ENCODE measurements at places on chromosomes 11 and 22.

- no peak for DNase-seq
- H3K4me3 ChIP-seq: no peak overlapping the region
- no peak overlapping the region for H3K27ac ChIP-seq
- no peaks in the 10 kb centered on the region for H3K27me3 ChIP-seq
Measured at GRCh38 chr11:110519796-110520195, 90.0 kb downstream of the FDX1 start.

GRCh38 chr11:30730011-30730410 is 143.9 kb upstream of the MPPED2 start:
- H3K36me3 ChIP-seq: no peaks in the 10 kb centered on the region
- H3K4me1 ChIP-seq: no peaks in the 10 kb centered on the region
- H3K27me3 ChIP-seq: peaks cover 8% of the 10 kb centered on the region
- H3K4me3 ChIP-seq: no peak overlapping the region
- no peak overlapping the region for H3K27ac ChIP-seq

- no peaks in the 10 kb centered on the region for H3K4me1 ChIP-seq
- DNase-seq: no peak
- no peak overlapping the region for H3K4me3 ChIP-seq
- no peaks in the 10 kb centered on the region for H3K36me3 ChIP-seq
Measured at GRCh38 chr11:2741377-2742131, 41.8 kb upstream of the KCNQ1OT1 start.

- DNase-seq: peak; percentile 79
- H3K4me3 ChIP-seq: peak overlapping the region; percentile 98
- H3K4me1 ChIP-seq: peaks cover 17% of the 10 kb centered on the region
- peak overlapping the region; percentile 99 for H3K27ac ChIP-seq
- H3K27me3 ChIP-seq: peaks cover 11% of the 10 kb centered on the region
- peaks cover 15% of the 10 kb centered on the region for H3K36me3 ChIP-seq
Measured at GRCh38 chr22:19143967-19144400, 467 bp downstream of the ESS2 start.

DNA sequence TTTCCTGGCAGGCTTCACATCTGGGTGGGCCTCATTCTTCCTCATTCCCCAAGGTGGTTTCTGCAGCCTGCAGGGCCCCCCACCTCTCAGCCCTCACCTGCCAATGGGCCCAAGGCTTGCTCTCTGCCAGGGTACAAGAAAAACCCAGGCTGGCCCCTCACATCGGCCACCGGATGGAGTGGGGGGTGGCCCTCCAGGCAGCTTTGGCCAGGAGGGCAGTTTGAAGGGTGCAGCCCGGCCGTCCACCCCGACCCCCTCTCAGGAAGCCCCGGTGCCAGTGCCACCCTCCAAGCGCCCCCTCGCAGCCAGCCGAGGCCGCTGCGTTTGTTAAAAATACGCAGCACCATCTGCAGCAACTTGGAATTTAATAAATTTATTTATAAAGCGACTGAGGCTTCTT is 196.7 kb downstream of the CTTN start:
- DNase-seq: no peak
- H3K36me3 ChIP-seq: no peaks in the 10 kb centered on the region
- H3K4me3 ChIP-seq: no peak overlapping the region
- H3K4me1 ChIP-seq: peaks cover 3% of the 10 kb centered on the region
- H3K27me3 ChIP-seq: peaks cover 7% of the 10 kb centered on the region

GRCh38 chr11:46463701-46464421 is 72.3 kb upstream of the CHRM4 start:
- H3K4me3 ChIP-seq: no peak overlapping the region
- DNase-seq: no peak
- H3K27me3 ChIP-seq: no peaks in the 10 kb centered on the region
- peaks cover 4% of the 10 kb centered on the region for H3K36me3 ChIP-seq
- H3K4me1 ChIP-seq: peaks cover 21% of the 10 kb centered on the region
- no peak overlapping the region for H3K27ac ChIP-seq

- H3K4me3 ChIP-seq: no peak overlapping the region
- no peaks in the 10 kb centered on the region for H3K4me1 ChIP-seq
- no peak for DNase-seq
- peaks cover 15% of the 10 kb centered on the region for H3K27me3 ChIP-seq
- H3K36me3 ChIP-seq: no peaks in the 10 kb centered on the region
- no peak overlapping the region for H3K27ac ChIP-seq
Measured at GRCh38 chr11:111463276-111463675, 48.9 kb downstream of the BTG4 start.

DNA sequence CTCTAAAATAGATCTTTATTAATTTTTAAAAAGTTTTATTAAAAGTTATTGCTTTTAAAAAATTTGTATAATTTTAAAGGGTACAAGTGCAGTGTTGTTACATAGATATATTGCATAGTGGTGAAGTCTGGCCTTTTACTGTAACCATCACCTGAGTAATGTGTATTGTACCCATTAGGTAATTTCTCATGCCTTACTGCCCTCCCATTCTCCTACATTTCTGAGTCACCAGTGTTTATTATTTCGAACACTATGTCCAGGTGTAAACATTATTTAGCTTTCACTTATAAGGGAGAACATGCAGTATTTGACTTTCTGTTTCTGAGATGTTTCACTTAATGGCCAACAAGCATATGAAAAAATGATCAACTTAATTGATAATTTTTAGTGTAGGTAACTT is 2.3 kb downstream of the OR51G1 start:
- no peak overlapping the region for H3K27ac ChIP-seq
- no peak overlapping the region for H3K4me3 ChIP-seq
- peaks cover 15% of the 10 kb centered on the region for H3K27me3 ChIP-seq
- no peak for DNase-seq
- no peaks in the 10 kb centered on the region for H3K4me1 ChIP-seq
- no peaks in the 10 kb centered on the region for H3K36me3 ChIP-seq

DNA sequence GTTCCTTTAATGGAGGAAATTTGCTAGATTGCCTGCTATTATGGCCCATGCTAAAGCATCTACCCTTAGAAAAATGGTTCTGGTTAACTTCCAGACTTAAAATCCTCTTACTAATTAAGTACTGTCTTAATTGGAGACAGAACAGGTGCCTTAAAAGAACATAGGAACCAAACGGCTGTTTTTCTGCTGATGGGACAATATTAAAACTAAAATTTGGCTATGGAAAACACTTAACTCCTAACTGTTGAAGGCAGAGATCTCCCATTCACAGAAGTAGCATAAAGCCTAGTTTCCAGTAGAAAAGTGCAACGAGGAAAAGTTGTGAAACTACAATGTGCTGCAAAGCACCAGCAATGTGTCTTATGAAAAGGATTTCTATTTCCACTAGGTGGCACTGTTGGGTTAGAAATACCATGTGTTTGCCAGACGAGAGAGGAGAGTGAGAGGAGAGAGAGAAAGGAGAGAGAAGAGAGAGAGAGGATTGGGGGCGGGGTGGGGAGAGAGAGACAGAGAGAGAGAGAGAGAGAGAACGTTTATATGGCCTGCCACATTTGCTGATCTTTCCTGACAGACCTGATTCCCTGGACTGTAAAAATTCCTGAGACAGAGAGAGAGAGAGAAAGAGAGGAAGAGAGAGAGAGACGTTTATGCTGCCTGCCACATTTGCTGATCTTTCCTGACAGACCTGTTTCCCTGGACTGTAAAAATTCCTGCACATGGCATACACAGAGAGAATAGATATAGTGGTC is 51.5 kb downstream of the FAM181B start:
- H3K36me3 ChIP-seq: no peaks in the 10 kb centered on the region
- DNase-seq: no peak
- peaks cover 6% of the 10 kb centered on the region for H3K4me1 ChIP-seq
- H3K27me3 ChIP-seq: peaks cover 20% of the 10 kb centered on the region

DNA sequence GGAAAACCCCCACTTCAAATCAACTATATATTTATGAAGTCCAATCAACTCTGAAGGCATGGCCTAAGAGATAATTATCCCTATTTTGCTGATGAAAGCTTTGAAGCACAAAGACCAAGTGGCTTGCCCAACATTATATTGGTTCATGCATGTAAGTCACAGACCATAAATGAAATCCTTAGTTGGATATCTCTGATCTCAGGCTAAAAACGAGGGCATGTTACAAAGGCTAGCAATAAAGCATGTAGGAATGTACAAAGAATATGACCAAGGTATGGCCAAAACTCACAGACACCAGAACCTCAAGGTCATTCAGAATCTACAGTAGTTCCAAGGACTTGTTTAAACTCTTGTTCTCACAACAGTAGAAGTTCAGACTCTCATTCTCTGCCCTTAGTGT is 100.2 kb upstream of the SESN3 start:
- H3K27me3 ChIP-seq: peaks cover 4% of the 10 kb centered on the region
- H3K4me3 ChIP-seq: no peak overlapping the region
- no peak for DNase-seq

DNA sequence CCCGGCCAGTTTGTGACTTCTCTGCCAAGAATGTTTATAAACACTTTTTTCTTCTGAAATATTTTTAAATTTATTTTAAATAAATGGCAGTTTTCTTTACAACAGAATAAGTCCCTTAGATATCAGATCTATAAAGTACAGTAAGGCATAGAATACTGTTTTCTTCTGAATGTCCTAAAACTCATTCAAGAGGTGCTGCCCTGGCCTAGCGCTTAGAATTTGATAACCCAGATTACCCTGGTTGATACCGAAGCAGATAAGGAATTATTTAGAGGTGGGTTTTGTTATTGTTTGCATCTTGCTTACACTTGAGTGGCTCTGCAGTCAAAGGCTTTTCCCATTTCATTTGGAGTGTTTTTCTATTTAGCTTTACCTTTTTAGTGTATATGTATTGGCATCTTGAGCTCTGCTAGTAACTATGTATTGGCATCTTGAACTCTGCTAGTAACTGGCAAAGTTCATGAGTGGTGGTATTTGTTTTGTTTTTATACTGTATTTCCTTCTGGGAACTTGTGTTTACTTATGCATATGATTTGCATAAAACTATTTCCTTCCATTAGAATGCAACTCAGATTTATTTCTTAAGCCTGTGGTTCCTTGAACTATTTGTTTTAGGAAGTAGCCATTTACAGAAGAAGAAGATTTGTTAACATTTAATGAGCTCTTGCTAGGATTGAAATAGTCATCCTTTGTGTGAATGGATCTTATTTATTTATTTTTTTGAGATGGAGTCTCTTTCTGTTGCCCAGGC is 1.2 kb downstream of the ACAD8 start:
- H3K27me3 ChIP-seq: no peaks in the 10 kb centered on the region
- DNase-seq: no peak
- peaks cover 13% of the 10 kb centered on the region for H3K36me3 ChIP-seq
- peak overlapping the region; percentile 86 for H3K4me3 ChIP-seq
- H3K27ac ChIP-seq: peak overlapping the region; percentile 89

DNA sequence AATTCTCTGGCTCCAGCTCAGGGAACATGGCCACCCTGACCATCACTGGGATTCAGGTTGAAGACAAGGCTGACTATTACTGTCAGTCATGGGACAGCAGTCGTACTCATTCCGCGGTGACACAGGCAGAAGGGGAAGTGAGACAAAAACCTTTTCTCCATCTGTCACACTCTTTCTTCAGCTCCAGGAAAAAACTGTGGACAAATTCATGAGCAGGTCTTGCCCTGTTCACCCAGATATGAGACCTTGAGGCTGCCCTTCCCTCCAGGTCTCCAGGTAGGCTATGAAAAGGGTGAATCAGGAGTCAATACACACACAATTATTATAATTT is 39.4 kb upstream of the GGTLC2 start:
- no peaks in the 10 kb centered on the region for H3K4me1 ChIP-seq
- no peaks in the 10 kb centered on the region for H3K36me3 ChIP-seq
- no peak for DNase-seq
- peaks cover 10% of the 10 kb centered on the region for H3K27me3 ChIP-seq
- no peak overlapping the region for H3K27ac ChIP-seq

DNA sequence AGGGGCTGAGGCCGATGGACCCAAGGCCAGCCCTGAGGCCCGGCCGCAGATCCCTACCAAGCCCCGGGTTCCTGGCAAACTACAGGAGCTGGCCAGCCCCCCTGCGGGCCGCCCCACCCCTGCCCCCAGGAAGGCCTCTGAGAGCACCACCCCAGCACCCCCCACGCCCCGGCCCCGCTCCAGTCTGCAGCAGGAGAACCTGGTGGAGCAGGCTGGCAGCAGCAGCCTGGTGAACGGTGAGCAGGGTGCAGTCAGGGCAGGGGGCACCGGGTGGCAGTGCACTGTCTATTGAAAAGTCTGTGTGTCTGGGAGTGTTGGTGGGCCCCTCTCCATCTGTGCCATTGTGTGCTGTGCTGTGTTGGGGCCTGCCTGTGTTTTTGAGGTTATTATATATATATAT is 16.1 kb downstream of the MICALL1 start:
- H3K4me1 ChIP-seq: peaks cover 5% of the 10 kb centered on the region
- H3K27me3 ChIP-seq: no peaks in the 10 kb centered on the region
- H3K36me3 ChIP-seq: no peaks in the 10 kb centered on the region

- no peak overlapping the region for H3K4me3 ChIP-seq
- H3K27ac ChIP-seq: peak overlapping the region; percentile 3
- DNase-seq: no peak
Measured at GRCh38 chr11:112160091-112160848, 3.6 kb downstream of the IL18 start.

GRCh38 chr22:30906946-30907345 is 61.6 kb downstream of the MORC2 start:
- no peak overlapping the region for H3K27ac ChIP-seq
- H3K4me3 ChIP-seq: no peak overlapping the region
- no peak for DNase-seq
- H3K27me3 ChIP-seq: no peaks in the 10 kb centered on the region
- H3K36me3 ChIP-seq: no peaks in the 10 kb centered on the region

GRCh38 chr11:67312187-67313021 is 9.1 kb downstream of the SSH3 start:
- no peaks in the 10 kb centered on the region for H3K27me3 ChIP-seq
- H3K27ac ChIP-seq: peak overlapping the region; percentile 80
- H3K4me3 ChIP-seq: no peak overlapping the region
- DNase-seq: no peak

DNA sequence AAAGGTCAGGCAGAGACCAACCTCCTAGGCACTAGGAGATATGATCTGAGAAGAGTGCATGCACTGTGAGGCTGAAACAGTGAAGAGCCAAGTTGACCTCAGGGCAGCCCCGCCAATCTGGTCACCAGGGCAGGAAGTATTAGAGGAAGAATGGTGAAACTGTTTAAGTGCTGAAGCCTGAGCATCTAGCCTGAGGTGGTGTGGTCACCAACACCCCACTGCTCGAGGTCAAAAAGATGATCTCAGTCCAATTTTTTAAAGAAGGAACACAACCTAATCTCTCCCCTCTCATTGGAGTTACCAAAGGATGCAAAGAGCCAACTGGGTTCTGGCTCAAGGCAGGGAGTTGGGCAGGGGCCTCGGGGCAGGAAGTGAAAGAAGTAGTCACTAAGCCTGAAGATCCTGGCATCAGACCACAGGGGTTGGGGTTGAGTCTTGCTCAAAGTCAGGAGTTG is 4.0 kb downstream of the APBB1 start:
- H3K4me1 ChIP-seq: peaks cover 11% of the 10 kb centered on the region
- no peaks in the 10 kb centered on the region for H3K36me3 ChIP-seq
- no peak for DNase-seq

GRCh38 chr11:34756591-34756990 is 135.7 kb downstream of the EHF start:
- DNase-seq: no peak
- H3K36me3 ChIP-seq: no peaks in the 10 kb centered on the region
- H3K4me3 ChIP-seq: no peak overlapping the region
- H3K27ac ChIP-seq: no peak overlapping the region
- peaks cover 14% of the 10 kb centered on the region for H3K27me3 ChIP-seq

DNA sequence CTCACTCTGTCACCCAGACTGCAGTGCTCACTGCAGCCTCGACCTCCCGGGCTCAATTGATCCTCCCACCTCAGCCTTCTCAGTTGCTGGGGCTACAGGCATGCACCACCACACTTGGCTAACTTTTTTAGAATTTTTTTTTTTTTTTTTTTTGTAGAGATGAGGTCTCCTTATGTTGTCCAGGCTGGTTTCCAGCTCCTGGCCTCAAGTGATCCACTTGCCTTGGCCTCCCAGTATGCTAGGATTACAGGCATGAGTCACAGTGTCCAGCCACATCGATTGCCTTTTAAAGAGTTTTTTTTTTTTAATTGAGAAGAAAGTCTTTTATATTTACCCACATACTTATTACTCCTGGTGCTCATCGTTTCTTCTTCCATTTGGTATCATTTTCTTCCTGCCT is 30.0 kb downstream of the PARVG start:
- H3K4me3 ChIP-seq: no peak overlapping the region
- H3K27me3 ChIP-seq: no peaks in the 10 kb centered on the region
- DNase-seq: no peak
- peaks cover 22% of the 10 kb centered on the region for H3K4me1 ChIP-seq

Measured in natural killer cell treated with Interleukin-12 subunit alpha and Interleukin-12 subunit beta and Interleukin-15 and Interleukin-18, amount 100 ng/mL, for 72 hours (primary cell).